Fibroblast of lung (primary cell): ENCODE measurements at places on chromosomes 5 and 9. TPM values are rescaled to one million over a fixed set of nuclear protein-coding genes. Genes with fewer than 3 reads are reported as not detected.

IL5 gene
- total RNA-seq = not detected in 2 replicates

MAN1B1 gene
- total RNA-seq = 63.2 and 96.6 TPM in 2 replicates

TTC23L gene
- 0.26 and 0.33 TPM in 2 replicates for total RNA-seq

IL9 gene
- total RNA-seq = not detected in 2 replicates

LCN1 gene
- not detected in 2 replicates for total RNA-seq

LRRC19 gene
- not detected in 2 replicates for total RNA-seq

TICAM2 gene
- total RNA-seq = 4.1 and 8.8 TPM in 2 replicates

DNA sequence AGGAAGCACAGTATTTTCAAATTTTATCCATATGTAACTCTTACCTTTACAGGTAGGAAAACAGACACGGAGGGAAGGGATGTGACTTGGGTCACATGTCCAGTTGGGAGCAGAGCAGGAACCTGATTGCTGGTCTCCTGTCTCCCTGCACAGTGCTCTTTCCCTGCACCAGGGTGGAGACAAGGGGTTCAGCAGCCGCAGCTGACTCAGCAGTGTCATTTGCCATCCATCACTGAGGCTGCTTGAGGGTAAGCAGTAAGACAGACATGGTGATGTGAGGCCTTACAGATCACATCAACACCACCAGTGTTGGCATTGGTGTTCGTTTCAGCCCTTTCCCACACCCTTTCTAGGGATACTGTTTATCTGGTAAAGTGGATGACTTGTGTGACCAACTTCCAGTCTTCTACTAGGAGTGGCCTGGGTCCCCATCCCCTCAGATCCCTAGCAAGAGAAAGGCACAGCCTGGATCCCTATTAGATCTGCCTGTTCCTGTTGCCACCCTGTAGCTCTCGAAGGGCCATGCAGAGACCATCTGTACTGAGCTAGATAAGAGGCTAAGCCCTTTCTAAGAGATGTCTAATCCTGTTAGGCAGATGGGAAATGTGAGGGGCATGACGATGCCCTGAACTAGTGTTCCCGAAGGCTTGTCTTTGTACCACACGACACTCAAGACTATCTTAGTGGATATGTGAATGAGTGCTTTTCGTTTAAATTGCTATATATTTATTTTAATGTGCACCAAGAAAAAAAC is 29.1 kb downstream of the FRMPD1 start:
- no peaks in the 10 kb centered on the region for H3K36me3 ChIP-seq
- H3K27ac ChIP-seq = no peak overlapping the region
- no peak overlapping the region for H3K4me3 ChIP-seq
- peaks cover 8% of the 10 kb centered on the region for H3K27me3 ChIP-seq

DNA sequence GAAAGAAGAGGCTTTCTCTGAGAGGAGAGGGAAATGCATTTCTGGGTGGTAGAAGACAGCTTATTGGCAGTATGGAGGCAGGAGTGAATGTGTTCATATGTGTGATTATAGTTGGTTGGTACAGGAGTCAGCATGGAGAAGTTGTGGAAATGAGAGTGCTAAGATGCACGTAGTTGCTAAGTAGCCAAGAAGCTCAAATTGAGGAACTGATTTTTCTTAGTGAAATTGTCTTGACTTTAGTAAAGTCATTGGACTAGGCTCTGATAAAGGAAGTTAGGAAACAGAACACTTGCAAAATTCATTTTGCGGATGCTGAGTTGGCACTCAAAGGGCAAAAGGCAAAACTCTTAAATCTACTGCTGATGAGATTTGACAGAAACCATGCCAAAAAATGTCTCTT is 158.9 kb upstream of the VCAN start:
- H3K4me1 ChIP-seq = peaks cover 2% of the 10 kb centered on the region
- H3K27ac ChIP-seq = no peak overlapping the region
- no peaks in the 10 kb centered on the region for H3K36me3 ChIP-seq
- no peak for DNase-seq

DNA sequence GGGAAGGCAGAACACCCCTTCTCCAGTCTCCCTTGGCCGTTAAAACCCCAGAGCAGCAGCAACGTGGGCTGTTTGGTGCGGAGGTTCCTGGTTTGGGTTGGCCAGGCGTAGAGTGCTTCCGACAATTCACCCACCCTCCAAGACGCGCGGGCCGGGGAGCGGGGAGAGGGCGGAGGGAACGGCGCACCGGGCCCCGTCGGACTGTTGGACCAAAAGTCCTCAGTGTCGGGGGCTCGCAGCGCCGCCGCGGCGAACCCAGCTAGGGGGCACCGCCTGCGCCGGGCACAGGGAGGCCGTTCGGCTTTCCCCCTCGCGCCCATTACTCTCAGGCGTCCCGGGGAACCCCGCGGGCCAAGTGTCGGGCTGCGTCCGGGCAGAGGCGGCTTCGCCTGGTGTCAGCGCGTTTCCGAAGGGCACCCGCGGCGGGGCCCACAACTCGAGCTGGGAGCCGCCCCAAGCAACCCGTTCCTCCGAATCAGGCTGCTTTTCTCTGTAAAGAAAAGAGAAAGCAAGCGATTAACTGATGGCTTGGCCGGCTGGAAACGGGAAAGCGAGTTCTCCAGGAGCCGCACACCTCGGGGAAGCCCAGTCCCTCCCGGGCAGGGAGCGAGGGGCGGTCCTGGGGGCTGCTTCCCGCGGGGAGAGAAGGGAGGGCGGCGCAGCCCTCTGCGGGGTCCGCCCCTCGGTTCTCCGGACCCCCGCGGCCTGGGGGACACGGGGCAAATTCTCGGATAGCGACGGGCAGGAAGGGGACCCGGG is 145.5 kb downstream of the ERCC6L2 start:
- no peak overlapping the region for H3K27ac ChIP-seq
- peak overlapping the region; percentile 60 for H3K4me3 ChIP-seq
- no peak for DNase-seq
- peaks cover 50% of the 10 kb centered on the region for H3K27me3 ChIP-seq

DNA sequence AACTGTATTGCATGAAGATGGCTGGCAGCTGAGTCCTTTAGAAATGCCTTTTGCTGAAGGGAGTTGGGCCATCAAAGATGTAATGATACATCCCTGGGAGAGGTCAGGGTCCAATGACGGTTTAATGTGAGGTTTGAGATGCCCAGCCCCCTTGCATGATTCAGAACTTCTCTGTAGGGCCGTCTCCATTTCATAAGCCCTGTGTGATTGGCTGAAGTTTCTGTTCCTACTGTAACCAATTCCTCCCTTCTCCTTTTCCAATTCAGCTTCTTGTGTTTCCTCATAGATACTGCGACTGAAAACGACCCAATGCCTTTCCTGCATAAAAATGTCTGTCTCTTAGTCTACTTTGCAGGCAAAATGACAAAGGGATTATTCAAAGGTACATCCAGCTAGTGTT is 47.9 kb upstream of the ST8SIA4 start:
- H3K4me1 ChIP-seq = no peaks in the 10 kb centered on the region

DNA sequence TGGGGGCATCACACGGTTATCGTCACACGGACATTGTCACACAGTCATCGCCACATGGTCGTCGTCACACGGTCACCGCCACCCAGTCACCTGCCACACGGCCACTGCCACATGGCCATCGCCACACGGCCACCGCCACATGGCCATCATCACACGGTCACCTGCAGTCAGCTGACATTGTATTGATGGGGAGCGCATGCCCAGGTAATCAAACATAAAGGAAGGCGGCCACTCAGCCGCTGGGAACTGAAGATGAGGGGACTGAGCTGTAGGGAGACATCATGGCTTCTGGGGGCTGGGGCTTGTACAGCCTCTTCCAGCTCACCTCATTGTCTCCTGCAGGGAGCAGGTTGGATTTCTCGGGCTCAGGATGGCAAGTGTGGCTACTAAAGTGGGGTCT is 49.2 kb downstream of the MRPL36 start:
- no peaks in the 10 kb centered on the region for H3K27me3 ChIP-seq
- no peak for DNase-seq
- no peaks in the 10 kb centered on the region for H3K36me3 ChIP-seq
- H3K4me3 ChIP-seq = no peak overlapping the region
- no peak overlapping the region for H3K27ac ChIP-seq

DNA sequence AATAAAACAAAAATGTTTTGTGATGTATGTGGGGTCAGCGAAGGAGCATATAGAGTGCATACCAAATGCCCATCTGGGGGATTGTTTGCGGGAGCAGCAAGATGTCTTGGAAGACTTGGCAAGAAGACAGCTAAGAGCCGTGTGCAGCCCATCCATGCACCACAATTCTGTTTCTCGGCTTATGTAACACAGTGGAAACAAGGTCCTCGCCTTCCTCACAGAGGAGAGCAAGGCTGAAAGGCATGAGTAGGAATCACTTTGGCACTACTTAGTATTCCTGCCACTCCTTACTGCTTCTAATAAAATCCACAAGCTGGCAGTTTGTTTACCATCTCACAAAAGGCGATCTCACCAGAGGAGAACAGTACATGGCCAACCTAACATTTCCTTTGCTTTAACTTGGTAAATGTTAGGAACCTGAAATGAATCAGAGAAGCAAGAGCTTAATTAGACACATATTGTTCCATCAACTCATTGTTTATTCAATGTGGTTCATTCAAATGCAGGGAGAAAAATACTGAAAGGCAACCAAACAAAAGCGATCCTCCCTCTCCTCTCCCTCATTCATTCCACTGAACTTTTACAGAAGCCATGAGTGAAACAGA is 648.1 kb downstream of the ACTL7B start:
- peaks cover 3% of the 10 kb centered on the region for H3K4me1 ChIP-seq
- no peak overlapping the region for H3K27ac ChIP-seq
- H3K27me3 ChIP-seq = no peaks in the 10 kb centered on the region
- H3K36me3 ChIP-seq = no peaks in the 10 kb centered on the region
- DNase-seq = peak; percentile 26

DNA sequence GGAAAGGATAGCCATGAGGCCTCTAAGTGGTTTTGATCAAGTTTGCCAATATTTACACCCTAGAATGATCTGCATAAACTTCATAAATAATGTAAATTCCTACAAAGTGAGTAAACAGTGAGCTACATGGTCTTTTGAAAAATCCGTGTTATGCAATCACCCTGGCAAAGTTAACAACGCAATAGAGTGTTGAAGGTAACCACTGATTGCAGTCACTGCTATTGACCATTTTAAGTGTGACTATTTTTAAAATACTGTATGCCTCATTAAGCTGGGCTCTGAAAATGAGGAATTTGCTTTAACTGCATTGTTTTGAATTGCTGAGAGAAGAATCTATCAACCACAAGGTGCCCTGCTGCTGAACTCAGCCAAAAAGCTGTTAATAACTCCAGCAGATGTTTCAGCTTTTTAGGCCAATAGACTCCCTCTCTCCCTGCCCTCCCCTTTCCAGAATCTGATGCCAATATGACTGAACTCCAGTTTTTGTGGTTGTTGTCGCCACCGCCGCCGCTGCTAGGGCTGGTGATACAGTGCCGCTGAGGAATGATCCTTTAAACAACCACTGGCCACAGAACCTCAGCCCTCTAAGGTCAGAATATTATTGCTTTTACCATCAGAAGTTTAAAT is 35.3 kb upstream of the SMARCA2 start:
- H3K27ac ChIP-seq = no peak overlapping the region
- no peak overlapping the region for H3K4me3 ChIP-seq
- no peaks in the 10 kb centered on the region for H3K27me3 ChIP-seq
- no peaks in the 10 kb centered on the region for H3K36me3 ChIP-seq

- peak; percentile 34 for DNase-seq
- peaks cover 2% of the 10 kb centered on the region for H3K36me3 ChIP-seq
- H3K4me1 ChIP-seq = no peaks in the 10 kb centered on the region
Observed at GRCh38 chr5:141421489-141421855, 621 bp downstream of the PCDHGA11 start.

GRCh38 chr9:77435277-77435676 is 212.8 kb downstream of the GNA14 start:
- H3K36me3 ChIP-seq = no peaks in the 10 kb centered on the region
- H3K27ac ChIP-seq = no peak overlapping the region
- no peak for DNase-seq

DNA sequence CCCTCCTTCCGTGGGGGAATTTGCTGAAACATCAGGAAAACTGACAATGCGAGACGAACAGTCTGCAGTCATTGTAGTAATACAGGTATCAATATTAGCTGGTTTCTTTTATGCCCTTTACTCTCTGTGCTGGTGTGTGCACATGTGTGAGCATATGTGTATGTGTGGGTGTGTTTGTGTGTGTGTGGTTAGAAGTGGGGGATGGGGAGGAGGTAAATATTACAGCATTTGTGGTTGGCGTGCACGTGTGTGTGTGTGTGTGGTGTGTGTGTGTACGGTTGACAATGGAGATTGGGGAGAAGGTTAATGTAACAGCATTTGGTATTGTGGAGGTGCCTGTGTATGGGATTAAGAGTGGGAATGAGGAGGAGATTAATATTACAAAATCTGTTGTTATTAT is 219.4 kb downstream of the ADGRV1 start:
- H3K27ac ChIP-seq = no peak overlapping the region
- no peaks in the 10 kb centered on the region for H3K27me3 ChIP-seq
- no peak overlapping the region for H3K4me3 ChIP-seq
- no peaks in the 10 kb centered on the region for H3K4me1 ChIP-seq
- DNase-seq = no peak

DNA sequence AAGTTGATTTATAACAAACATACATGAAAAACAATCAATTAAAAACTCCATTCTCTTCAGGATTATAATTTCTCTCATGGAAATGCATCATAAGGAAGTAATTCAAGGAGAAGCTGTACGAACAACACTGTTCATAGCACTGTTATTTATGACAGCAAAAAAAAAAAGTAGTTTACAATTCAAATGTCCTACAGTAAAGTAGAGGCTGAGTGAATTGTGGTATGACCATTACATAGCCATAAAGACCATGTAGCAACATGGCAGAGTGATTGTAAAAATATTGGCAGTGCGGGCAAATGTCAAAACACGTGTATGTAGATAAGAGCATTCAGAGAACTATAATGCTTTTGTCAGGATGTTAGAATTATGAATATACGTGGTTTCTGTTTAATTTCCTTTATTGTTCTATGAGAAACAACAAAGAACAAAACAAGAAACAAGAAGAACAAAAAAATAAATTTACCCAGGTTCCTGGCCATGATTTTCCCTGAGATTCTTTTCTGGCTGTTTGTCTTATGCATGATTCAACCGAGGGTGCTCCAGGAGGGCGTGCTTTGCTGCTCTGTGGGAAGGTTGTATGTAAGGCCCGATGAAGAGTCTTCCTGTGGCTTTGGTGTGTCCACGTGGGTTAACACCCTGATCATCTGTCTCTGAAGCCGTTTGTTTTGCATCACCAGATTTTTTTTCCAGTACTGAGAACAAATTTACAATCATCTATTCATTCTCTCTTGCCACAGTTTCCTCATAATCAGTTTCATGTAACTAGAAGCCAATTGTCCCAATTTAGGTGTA is 28.8 kb downstream of the GCNT4 start:
- no peak overlapping the region for H3K27ac ChIP-seq
- DNase-seq = no peak
- no peaks in the 10 kb centered on the region for H3K27me3 ChIP-seq
- H3K4me3 ChIP-seq = no peak overlapping the region
- H3K36me3 ChIP-seq = no peaks in the 10 kb centered on the region
